T-helper 9 cell (primary cell): ENCODE measurements at places on chromosomes 16 and 17.

- DNase-seq, result no peak
Measured at GRCh38 chr17:75146592-75146991, 7.7 kb downstream of the JPT1 start.

GRCh38 chr16:3497771-3498170, 2.5 kb upstream of the C16orf90 start:
- no peak for DNase-seq

- no peak for DNase-seq
Measured at GRCh38 chr17:62808576-62808970, 459 bp upstream of the MARCHF10 start.

GRCh38 chr17:45225051-45225700, 3.5 kb downstream of the FMNL1 start:
- DNase-seq, result peak; percentile 47

GRCh38 chr16:49050607-49051006, 231.0 kb downstream of the CBLN1 start:
- no peak for DNase-seq
